CD4-positive, alpha-beta T cell treated with Interferon gamma for 1 hour (primary cell): ENCODE measurements at places on chromosomes 2 and 18.

DNA sequence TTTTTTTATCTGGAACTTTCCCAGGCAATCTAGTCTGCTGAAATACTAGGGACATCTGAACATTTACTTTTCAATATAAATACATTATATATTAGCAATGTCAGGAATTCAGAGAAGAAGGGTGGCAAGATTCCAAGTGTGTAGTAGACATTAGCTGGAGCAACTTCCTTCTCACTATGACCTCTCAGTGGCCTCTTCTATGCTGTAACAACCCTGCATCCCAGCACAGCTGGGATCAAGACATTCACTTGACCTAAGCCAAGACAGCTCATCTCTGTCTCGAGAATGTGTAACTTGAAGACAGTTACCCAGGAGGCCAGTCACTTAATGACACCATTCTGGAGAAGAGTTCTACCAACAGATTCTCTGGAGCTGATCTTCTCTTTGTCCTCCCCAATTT, 61.7 kb upstream of the RALBP1 start:
- no peak for DNase-seq

- DNase-seq: no peak
These were observed 62.1 kb upstream of the TCF7L1 start for GRCh38 chr2:85071096-85071495.

DNA sequence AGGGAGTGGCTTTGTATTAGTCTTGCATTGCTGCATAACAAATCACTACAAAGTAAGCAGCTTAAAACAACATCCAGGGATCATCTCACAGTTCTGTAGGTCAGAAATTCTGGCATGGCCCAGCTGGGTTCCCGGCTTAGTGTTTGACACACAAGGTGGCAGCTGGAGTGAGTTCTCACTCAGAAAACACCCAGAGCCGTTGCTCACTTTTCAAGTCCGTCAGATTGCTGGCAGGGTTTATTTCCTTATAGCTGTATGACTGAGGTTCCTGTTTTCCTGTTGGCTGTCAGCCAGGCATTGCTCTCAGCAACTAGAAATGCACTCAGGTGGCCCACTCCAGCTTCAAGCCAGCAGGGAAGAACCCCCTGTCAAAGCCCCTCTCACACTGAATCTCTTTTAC, 324.1 kb downstream of the CCDC178 start:
- DNase-seq: no peak

DNA sequence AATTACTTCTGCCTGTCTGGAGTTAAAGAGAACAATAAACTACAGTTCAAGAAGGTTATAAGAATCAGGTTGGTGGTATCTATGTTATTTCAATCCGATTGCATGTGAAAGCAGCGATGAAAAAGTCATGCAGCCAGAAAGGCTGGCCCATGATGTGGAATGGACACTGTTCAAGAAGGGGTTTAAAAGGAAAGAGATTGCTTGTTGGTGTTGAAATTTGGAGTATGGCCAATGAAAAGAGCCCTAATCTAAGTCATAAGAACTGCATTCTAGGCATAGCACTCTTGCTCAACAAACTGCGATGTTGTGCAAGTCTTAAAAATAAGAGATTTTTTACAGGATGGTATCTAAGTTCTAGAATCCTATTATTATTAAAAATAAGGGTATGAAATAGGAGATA, 61.3 kb downstream of the EFEMP1 start:
- DNase-seq: no peak

GRCh38 chr2:109185821-109186570, 57.0 kb downstream of the SH3RF3 start:
- no peak for DNase-seq

DNA sequence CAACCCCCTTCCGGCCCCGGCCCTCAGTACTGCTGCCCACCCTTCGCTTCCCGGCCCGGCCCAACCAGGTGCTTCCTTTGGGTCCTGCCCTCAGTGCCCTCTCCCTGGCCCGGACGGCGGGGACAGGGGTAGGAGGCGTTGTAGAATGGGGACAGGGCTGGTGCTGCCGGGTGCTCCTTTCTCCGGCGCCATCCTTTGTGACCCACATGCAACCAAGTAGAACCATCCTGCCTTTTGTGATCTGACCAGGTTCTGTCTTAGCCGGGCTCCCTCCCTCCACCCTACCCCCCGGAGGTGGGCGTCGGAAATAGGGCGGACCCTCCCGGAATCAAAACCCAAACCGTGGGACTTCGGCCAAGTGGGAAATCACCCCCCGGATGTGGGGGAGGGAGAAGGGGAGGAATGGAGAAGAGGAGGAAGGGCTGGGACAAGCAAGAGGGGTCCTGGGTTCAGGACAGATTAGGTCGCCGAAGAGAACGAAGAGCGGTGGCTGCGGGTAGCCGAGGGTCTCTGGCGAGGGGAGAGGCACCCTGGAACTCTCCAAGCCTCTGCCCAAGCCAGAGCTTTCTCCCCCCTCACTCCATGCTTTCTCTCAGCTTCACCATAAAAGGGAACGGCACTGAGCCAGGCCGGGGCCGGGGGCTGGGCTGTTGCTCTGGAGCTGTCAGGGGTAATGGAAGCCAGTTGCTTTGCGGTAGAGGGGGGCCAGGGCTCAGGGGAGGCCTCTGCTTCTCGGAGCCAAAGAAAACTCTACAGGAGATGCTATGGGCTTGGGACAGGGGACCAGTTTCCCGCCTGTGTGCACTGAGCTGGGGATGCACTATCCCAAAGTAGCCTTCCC, 756 bp upstream of the OST4 start:
- DNase-seq: no peak

GRCh38 chr18:61199171-61199848, 133.9 kb upstream of the CDH20 start:
- DNase-seq: no peak
